ENCODE measurements at places on chromosomes 4 and X. TPM values are rescaled to one million over a fixed set of nuclear protein-coding genes. Genes with fewer than 3 reads are reported as not detected.

GRCh38 chr4:100962698-100963097, 384.6 kb downstream of the PPP3CA start:
- no peak overlapping the region for H3K27ac ChIP-seq
- no peaks in the 10 kb centered on the region for H3K4me1 ChIP-seq
- no peaks in the 10 kb centered on the region for H3K36me3 ChIP-seq
- no peaks in the 10 kb centered on the region for H3K27me3 ChIP-seq

- H3K27me3 ChIP-seq, result no peaks in the 10 kb centered on the region
- no peaks in the 10 kb centered on the region for H3K4me1 ChIP-seq
- H3K27ac ChIP-seq, result no peak overlapping the region
- no peaks in the 10 kb centered on the region for H3K36me3 ChIP-seq
These were observed 74.6 kb upstream of the NEIL3 start for GRCh38 chr4:177235026-177235425.

DNA sequence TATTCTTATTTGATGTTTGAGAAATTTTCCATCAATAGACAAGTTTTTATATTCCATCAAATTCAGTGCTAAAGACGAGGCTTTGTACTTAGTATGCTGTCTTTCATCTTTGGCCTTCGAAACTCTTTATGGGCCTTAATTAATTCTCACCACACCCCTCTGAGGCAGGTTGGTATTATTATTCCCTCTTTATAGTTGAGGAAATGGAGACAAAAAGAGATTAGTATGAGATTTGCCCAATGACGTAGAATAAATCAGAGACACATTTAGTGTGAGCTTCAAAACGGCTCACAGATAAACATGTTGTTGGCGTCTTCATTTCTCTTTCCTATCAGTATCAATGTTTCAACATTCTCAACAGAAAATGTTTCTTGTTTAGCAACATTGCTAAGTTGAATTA, 35.9 kb upstream of the PTPN13 start:
- H3K36me3 ChIP-seq, result no peaks in the 10 kb centered on the region
- no peaks in the 10 kb centered on the region for H3K27me3 ChIP-seq
- no peak overlapping the region for H3K4me3 ChIP-seq
- H3K27ac ChIP-seq, result no peak overlapping the region

The IL9R gene
- total RNA-seq, result 3.9 TPM

DNA sequence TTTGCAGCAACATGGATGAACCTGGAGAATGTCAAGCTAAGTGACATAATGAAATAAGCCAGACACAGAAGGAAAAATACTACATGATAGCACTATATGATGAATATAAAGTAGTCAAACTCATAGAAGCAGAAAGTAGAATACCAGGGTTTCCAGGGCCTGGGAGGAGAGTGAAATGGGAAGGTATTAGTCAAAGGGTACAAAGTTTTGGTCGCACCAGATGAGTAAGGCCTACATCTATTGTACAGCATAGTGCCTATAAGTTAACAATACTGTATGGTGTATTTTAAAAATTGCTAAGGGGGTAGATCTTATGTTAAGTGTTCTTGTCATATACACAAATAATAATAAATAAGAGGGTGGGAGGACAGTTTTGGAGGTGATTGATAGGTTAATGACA, 41.5 kb downstream of the ENOX2 start:
- no peak overlapping the region for H3K27ac ChIP-seq
- no peak for DNase-seq
- H3K4me3 ChIP-seq, result no peak overlapping the region
- no peaks in the 10 kb centered on the region for H3K27me3 ChIP-seq
- no peaks in the 10 kb centered on the region for H3K36me3 ChIP-seq

DNA sequence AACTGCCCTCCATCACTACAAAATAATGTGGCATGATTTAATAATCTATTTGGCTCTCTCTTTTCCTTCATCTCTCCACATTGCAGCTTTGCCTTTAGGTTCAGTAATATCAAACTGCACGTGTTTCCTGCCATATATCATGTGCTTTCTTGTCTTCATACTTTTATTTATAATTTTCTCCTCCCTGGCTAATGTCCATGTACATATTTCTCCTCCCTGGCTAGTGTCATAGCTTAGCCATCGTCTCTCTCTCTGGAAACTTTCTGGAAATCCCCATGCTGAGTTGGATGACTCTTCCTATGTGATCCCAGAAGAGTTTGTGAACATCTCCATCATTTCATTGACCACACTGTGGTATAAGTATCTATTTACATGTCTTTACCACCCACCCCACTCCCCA, 21.3 kb upstream of the PDGFC start:
- H3K4me3 ChIP-seq, result no peak overlapping the region
- H3K27ac ChIP-seq, result no peak overlapping the region
- H3K36me3 ChIP-seq, result no peaks in the 10 kb centered on the region
- H3K4me1 ChIP-seq, result no peaks in the 10 kb centered on the region

The GPR50 gene
- not detected for total RNA-seq

- no peak overlapping the region for H3K4me3 ChIP-seq
- no peak overlapping the region for H3K27ac ChIP-seq
- H3K4me1 ChIP-seq, result no peaks in the 10 kb centered on the region
- no peaks in the 10 kb centered on the region for H3K36me3 ChIP-seq
These were observed 44.2 kb upstream of the DGKK start for GRCh38 chrX:50514811-50515210.

GRCh38 chrX:148049441-148049840, 68.3 kb downstream of the FMR1NB start:
- H3K36me3 ChIP-seq, result no peaks in the 10 kb centered on the region
- H3K27ac ChIP-seq, result no peak overlapping the region
- no peaks in the 10 kb centered on the region for H3K4me1 ChIP-seq

DNA sequence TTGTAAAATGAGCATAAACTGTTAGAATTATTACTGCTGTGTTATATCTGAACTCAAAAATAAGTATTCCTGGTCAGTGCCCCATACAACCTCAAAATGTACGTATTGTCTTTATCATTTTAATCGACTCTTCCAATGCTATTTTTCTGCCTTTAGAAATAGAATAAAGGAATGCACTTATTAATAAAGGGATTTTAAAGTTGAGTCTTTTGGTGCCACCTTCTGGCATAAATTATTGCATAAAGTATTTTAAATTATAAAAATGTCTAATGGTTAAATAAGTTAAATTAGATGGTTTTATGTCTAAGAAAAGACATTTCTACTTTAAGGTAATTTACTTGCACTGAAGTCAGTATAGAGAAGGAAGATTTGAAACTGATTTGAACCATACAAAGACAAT, 424.0 kb upstream of the NDST4 start:
- no peak overlapping the region for H3K27ac ChIP-seq
- no peaks in the 10 kb centered on the region for H3K36me3 ChIP-seq
- H3K27me3 ChIP-seq, result no peaks in the 10 kb centered on the region

- no peak overlapping the region for H3K4me3 ChIP-seq
- H3K27ac ChIP-seq, result no peak overlapping the region
- H3K36me3 ChIP-seq, result no peaks in the 10 kb centered on the region
- peaks cover 8% of the 10 kb centered on the region for H3K4me1 ChIP-seq
- no peak for DNase-seq
These were observed 10.5 kb upstream of the RTL5 start for GRCh38 chrX:72142094-72142793.

The IL21 gene
- total RNA-seq, result 3.1 TPM

DNA sequence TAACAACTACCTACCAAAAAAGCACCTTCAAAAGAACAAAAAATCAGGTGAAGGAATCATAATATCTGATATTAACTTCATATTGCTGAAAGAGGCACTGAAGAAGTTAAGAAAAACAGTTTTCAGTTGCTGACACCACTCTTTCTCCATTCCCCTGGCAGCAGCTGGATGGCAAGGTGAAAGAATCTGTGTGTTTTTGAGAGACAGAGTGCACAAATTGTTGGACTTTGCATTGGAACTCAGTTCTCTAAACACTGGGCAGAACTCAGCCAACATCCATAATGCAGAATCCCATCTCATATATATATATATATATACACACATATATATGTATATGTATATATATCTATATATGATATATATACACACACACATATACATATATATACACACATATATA, 408.3 kb upstream of the MAGEC2 start:
- no peaks in the 10 kb centered on the region for H3K27me3 ChIP-seq
- DNase-seq, result no peak
- no peaks in the 10 kb centered on the region for H3K36me3 ChIP-seq
- H3K4me3 ChIP-seq, result no peak overlapping the region

GRCh38 chr4:38572793-38573192, 91.2 kb upstream of the KLF3 start:
- no peak overlapping the region for H3K4me3 ChIP-seq
- no peaks in the 10 kb centered on the region for H3K4me1 ChIP-seq
- no peaks in the 10 kb centered on the region for H3K27me3 ChIP-seq

- DNase-seq, result no peak
- no peak overlapping the region for H3K27ac ChIP-seq
- no peaks in the 10 kb centered on the region for H3K36me3 ChIP-seq
- no peak overlapping the region for H3K4me3 ChIP-seq
- no peaks in the 10 kb centered on the region for H3K4me1 ChIP-seq
- no peaks in the 10 kb centered on the region for H3K27me3 ChIP-seq
These were observed 1588.9 kb upstream of the PCDH7 start for GRCh38 chr4:29131304-29131703.

- H3K27me3 ChIP-seq, result no peaks in the 10 kb centered on the region
- no peak for DNase-seq
- H3K36me3 ChIP-seq, result no peaks in the 10 kb centered on the region
- H3K4me3 ChIP-seq, result no peak overlapping the region
- no peaks in the 10 kb centered on the region for H3K4me1 ChIP-seq
These were observed 39.9 kb upstream of the HMX1 start for GRCh38 chr4:8911316-8912088.

DNA sequence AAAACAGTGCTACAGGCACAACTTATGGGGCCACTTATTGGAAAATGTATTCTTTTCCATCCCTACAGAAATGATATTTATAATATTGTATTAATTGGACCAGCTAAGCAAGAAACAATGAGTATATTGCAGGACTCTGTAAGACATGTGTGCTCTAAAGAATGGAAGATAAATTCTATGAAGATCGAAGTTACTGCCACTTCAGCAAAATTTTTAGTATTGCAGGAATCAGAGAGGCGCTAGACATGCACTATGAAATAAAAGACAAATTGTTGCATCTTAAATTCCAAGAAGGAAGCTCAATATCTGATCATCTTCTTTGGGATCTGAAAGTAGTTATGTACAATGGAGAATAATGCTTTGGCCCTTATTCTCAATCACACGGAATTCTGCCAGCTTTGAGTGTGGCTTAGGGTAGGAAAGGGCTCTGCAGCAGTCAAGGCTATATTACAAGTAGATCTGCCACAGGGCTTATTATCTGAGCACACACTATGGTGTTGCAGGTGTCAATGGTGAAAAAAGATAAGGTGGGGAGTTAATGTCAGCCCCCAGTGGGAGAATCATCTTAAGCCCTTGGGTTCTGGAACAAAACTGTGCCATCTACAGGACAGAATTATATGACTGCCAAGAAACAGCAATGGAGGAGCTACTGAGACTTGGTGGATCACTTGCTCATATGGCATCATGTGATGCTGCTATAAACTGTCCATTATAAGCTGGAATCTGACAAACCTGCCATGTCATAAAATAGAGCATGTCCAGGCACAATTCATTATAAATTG, 334.0 kb upstream of the NDST3 start:
- DNase-seq, result no peak
- no peak overlapping the region for H3K4me3 ChIP-seq
- H3K27me3 ChIP-seq, result no peaks in the 10 kb centered on the region

DNA sequence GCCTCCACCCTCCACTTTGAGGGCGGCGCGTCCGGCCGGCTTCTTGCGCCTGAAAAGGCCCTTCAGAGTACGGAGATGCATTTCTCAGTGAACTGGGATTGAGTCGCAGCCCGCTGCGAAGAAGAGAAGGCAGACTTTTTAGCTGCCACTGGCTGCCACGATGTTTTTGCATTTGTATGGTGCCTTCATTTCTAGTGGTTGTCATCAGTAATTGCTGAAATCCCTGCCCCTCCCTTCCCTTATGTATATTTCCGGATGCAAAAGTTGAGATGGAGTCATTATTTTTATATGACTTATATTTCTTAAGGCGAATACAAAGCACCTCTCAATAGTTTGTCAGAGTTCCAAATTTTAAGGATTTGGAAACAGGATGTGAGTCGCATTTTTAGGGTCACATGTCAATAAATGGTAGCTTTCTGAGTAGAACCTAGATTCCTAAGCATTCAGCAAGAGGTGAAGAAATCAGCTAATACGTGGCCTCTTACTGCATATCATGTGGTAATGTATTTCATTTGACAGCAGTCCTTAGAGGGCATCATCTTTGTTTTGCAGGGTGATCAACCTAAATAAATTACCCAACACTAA, 658 bp downstream of the ATP6AP2 start:
- no peaks in the 10 kb centered on the region for H3K36me3 ChIP-seq
- peaks cover 10% of the 10 kb centered on the region for H3K4me1 ChIP-seq
- no peaks in the 10 kb centered on the region for H3K27me3 ChIP-seq

The F8A3 gene
- 11.2 TPM for total RNA-seq

The CFP gene
- 1.8 TPM for total RNA-seq

DNA sequence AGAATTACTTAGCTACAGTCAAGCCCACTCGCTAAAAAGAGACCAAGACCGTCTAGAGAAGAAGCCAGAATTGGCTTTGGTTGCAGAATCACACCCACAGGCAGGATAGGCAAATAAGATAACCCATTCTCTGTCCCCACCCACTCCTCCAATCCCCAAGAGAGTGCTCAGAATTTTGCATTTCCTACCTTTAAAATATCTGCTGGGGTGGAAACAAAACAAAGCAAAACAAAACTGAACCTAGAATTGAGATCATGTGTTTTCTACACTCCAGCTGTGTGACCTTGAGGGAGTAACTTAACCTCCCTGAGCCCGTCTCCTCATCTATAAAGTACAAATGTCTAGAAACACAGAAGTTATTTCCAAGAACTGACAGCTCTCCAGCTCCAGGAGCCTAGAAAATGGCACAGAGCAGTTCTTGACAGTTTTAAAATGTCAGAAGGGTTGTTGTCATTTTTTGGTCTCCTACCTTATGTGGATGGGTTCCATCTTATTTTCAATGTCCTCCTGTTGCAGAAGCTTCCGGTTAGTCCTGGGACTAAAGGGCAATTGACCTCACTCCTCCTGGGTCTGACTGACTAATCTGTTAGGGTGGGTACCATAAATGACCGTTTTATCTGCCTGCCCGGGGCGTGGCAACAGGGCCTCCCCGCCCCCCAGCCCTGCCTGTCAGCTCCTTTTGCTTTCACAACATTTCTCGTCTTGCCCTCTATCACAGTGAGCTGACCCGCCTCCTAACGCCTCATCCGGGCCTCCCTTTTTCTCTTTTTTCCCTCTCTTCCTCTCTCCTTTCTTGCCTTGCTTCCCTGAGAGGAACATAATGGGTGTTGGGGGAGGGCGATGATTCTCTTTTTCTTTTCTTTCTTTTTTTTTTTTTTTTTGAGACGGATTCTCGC, 114.0 kb downstream of the RBM47 start:
- H3K36me3 ChIP-seq, result no peaks in the 10 kb centered on the region
- H3K27ac ChIP-seq, result peak overlapping the region; percentile 41
- DNase-seq, result no peak
- H3K4me3 ChIP-seq, result no peak overlapping the region
- H3K4me1 ChIP-seq, result no peaks in the 10 kb centered on the region

The PPARGC1A gene
- total RNA-seq, result not detected

The ASB11 gene
- total RNA-seq, result not detected

DNA sequence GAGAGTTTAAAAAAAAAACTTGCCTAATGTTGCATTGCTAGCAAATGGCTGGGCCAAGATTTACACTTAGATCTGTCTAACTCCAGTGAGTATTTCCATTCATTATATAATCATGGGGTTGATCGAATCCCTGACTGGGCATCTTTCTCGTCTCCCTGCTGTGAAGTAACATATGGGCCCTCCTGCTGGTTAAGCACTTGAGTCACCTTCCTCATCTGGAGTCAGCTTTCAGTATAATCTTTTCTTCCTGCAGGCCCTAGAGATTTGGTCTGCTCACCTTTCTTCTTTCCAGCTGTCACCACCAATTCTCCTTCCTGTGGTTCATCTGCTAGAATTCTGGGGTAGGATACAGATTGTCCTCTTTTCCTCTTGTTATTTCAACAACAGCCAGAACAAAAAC, 41.6 kb downstream of the TIGD2 start:
- no peak overlapping the region for H3K4me3 ChIP-seq
- H3K4me1 ChIP-seq, result no peaks in the 10 kb centered on the region
- DNase-seq, result no peak
- no peaks in the 10 kb centered on the region for H3K27me3 ChIP-seq
- no peaks in the 10 kb centered on the region for H3K36me3 ChIP-seq
